ENCODE measurements at places on chromosomes 2 and 18.

GRCh38 chr2:62415019-62415431, 91.0 kb downstream of the TMEM17 start:
- DNase-seq, result peak; percentile 20

- DNase-seq, result no peak
Measured at GRCh38 chr2:40317046-40317445, 134.8 kb downstream of the SLC8A1 start.

- no peak for DNase-seq
Measured at GRCh38 chr2:109141006-109141600, 12.1 kb downstream of the SH3RF3 start.

GRCh38 chr2:234851451-234851850, 100.4 kb upstream of the SH3BP4 start:
- no peak for DNase-seq

DNA sequence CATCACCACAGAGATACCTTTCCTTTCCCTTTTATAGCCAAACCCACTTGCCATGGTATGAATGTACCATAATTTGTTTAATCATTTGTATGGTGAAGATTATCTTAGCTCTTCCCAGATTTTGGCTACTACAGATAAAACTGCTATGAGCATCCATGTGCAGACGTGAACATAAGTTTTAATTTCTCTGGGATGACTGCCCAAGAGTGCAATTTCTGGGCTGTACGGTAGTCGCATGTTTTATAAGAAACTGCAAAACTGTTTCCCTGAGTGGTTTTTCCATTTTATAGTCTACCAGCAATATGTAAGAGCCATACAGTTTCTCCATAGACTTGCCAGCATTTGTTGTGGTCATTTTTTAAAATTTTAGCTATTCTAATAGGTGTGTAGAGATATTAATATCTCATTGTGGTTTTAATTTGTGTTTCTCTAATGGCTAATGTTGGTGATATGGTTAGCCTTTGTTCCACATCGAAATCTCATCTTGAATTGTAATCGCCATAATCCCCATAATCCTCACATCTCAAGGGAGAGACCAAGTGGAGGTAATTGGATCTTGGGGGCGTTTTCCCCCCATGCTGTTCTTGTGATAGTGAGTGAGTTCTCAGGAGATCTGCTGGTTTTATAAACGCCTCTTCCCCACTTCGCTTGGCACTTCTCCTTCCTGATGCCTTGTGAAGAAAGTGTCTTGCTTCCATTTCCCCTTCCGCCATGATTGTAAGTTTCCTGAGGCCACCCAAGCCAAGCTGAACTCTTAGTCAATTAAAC, 628.5 kb upstream of the KLHL29 start:
- DNase-seq, result no peak

DNA sequence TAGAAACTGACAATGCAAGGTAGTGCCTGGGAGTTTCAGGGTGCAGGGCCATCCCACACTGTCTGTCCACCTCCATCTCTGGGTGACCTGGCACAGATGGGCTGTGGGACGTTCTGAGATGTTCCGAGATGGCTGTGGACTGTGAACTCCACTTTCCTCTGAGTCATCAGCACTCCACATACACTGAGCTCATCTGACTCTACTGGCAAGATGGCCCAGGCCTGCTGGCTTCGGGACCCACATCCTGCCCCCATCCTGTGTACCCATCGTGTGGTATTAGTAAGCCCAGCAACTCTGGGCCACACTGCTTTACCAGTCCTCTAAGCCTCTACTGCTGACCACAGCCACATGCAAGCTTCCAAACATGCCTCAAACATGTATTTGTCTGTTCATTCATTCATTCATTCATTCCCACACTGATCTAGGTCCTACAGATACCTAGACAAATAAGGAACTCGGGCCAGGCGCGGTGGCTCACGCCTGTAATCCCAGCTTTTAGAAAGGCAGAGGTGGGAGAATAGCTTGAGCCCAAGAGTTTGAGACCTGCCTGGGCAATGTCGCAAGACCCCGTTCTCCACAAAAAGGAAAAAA, 124.8 kb upstream of the CXCR4 start:
- DNase-seq, result peak; percentile 53
